ENCODE measurements at places on chromosomes 1 and 21.

DNA sequence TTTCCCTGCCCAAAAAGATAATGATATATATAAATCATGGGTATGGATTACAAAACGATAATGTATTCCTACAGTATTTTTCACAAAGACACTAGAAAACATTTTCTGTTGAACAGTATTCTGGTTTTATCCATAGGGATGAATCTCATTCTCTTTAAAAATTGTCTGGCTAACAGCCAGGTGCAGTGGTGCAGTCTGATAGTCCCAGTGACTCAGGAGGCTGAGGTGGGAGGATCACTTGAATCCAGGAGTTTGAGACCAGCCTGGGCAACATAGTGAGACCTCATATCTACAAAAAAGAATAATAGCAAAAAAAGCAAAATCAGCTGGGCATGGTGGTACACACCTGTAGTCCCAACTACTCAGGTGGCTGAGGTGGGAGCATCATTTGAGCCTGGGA lies 23.3 kb downstream of the PIP5K1A start:
- DNase-seq: no peak

DNA sequence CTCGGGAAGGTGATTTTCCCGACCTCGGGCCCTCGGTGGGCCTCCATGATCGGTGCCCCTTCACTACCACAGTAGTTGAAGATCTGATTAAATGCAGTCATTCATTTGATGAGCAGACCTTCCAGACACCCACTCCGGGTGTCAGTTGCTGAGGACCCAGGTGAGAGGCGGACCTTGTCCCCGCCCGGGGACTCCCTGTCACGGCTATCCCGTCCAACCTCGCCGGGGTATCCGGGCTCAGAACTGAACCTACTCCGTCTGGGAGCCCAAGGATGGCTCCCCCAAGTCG lies 22.6 kb downstream of the RNU1-3 start:
- DNase-seq: no peak

DNA sequence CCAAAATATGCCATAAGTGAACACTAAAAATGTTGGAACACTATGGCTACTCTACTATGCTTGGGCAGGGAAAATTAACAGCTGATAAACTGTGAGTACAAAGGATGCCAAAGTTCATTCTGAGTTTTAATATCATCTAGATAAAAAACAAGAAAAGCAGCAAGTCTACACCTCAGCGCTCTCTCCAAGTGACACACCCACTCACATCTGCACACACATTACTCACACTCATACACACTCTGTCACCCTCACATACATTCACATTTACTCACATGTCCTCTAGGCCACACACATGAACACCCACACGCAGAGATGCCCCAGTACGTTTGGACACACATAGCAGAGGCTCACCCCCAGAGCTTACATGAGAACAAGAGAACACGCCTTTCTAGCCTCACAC lies 87.3 kb upstream of the RAB4A start:
- no peak for DNase-seq

GRCh38 chr21:46413365-46413696 lies 45.4 kb upstream of the DIP2A start:
- DNase-seq: no peak

- no peak for DNase-seq
These were observed 13.5 kb downstream of the TIE1 start for GRCh38 chr1:43314233-43314632.

DNA sequence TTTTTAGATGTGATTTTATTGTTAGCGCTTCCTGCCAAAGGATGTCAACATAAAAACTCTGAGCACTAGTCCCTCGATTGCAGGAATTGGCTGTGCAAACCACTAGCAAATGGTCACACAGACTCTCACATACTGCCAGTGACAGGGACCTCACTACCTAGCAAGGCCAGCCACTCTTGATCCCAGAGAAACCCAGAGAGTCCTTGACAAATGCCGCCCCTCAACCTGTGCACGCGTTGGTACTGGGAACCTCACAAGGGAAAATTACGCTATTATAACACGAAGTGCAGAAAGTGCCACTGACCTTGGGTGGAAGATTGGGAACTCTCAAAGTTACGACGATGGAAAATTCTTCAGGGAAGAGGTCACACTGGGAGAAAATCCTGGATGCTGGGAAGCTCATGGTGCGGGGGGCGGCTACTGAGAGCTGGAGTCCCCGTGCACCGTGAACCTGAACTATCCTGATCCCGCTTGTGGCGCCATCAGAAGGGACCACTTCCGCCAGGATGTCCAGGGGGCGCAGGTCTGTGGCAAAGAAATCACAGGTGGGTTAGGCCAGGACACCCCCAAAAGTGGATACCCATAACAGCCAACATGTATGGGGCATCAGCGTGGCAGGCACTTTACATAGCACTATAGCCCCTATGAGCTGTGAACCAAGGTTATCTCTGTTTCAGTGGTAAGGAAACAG lies 5.9 kb upstream of the KRTAP10-4 start:
- DNase-seq: no peak

Measured in skeletal muscle cell (primary cell).